Sigmoid colon (tissue), 7 donors: ENCODE measurements at places on chromosomes 16 and 17. TPM values are rescaled to one million over a fixed set of nuclear protein-coding genes. Genes with fewer than 3 reads are reported as not detected.

The BAIAP3 gene
- total RNA-seq = 1.6 TPM

- DNase-seq = no peak
Observed at GRCh38 chr17:74211912-74212208, 1.5 kb upstream of the TTYH2 start.

GRCh38 chr17:58096892-58097291 is 13.7 kb downstream of the DYNLL2 start:
- no peaks in the 10 kb centered on the region for H3K4me1 ChIP-seq
- no peak overlapping the region for H3K27ac ChIP-seq
- H3K27me3 ChIP-seq = no peaks in the 10 kb centered on the region
- no peaks in the 10 kb centered on the region for H3K36me3 ChIP-seq

The KRTAP1-5 gene
- total RNA-seq = not detected

The SLC12A4 gene
- 27.6 TPM for total RNA-seq

The CDH8 gene
- 3.9 TPM for total RNA-seq

The DPEP3 gene
- total RNA-seq = 0.27 TPM

The OMG gene
- not detected for total RNA-seq

GRCh38 chr16:80300876-80301275 is 239.9 kb upstream of the DYNLRB2 start:
- no peak for DNase-seq
- no peak overlapping the region for H3K4me3 ChIP-seq
- H3K27ac ChIP-seq = no peak overlapping the region
- no peaks in the 10 kb centered on the region for H3K27me3 ChIP-seq

- no peak for DNase-seq
- H3K27me3 ChIP-seq = no peaks in the 10 kb centered on the region
- no peak overlapping the region for H3K4me3 ChIP-seq
- peak overlapping the region; percentile 75 for H3K27ac ChIP-seq
Observed at GRCh38 chr16:49663081-49664065, 192.5 kb downstream of the ZNF423 start.

The P2RX1 gene
- 55.9 TPM for total RNA-seq

DNA sequence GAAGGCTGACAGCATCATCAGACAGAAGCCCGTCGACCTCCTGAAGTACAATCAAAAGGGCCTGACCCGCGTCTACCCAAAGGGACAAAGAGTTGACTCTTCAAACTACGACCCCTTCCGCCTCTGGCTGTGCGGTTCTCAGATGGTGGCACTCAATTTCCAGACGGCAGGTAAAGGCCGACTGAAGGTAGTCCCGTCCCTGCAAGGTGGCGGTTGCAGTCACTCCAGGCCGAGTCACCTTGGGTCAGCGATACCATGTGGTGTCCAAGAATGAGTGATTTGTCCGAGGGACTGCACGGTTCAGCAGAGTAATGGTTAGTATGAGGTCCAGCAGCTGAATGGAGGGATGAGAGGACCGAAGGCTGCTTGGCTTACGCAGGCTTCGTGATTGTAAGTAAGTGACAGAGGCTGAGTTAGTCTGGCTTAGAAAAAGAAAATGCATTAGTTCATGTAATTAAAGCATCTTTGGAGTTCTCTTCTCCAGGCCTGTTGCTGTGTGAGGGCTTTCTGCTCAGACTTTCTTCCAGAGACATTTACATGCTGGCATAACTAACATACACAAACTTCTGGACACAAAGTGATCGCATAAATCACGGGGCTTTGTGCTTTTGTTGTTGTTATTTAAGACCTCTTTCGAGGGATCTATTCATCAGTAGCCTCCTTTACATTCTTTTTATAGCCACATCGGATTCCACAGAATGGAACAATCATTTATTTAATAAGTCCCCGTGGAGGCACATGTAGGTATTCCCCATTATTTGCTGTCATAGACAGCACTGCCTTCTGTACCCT is 74.9 kb downstream of the SDR42E1 start:
- DNase-seq = no peak
- peaks cover 4% of the 10 kb centered on the region for H3K4me1 ChIP-seq
- H3K4me3 ChIP-seq = no peak overlapping the region
- H3K27me3 ChIP-seq = no peaks in the 10 kb centered on the region

The PRKCA gene
- total RNA-seq = 58.4 TPM

The RNF112 gene
- 3.8 TPM for total RNA-seq

- no peaks in the 10 kb centered on the region for H3K36me3 ChIP-seq
- peaks cover 9% of the 10 kb centered on the region for H3K4me1 ChIP-seq
- no peak overlapping the region for H3K27ac ChIP-seq
- H3K4me3 ChIP-seq = no peak overlapping the region
Observed at GRCh38 chr17:9982159-9982558, 77.1 kb upstream of the RCVRN start.

GRCh38 chr17:3610523-3610922 is 1.3 kb upstream of the TRPV1 start:
- no peaks in the 10 kb centered on the region for H3K4me1 ChIP-seq
- H3K27ac ChIP-seq = no peak overlapping the region
- DNase-seq = no peak
